Cardiac fibroblast (primary cell): ENCODE measurements at places on chromosomes 5 and 9.

DNA sequence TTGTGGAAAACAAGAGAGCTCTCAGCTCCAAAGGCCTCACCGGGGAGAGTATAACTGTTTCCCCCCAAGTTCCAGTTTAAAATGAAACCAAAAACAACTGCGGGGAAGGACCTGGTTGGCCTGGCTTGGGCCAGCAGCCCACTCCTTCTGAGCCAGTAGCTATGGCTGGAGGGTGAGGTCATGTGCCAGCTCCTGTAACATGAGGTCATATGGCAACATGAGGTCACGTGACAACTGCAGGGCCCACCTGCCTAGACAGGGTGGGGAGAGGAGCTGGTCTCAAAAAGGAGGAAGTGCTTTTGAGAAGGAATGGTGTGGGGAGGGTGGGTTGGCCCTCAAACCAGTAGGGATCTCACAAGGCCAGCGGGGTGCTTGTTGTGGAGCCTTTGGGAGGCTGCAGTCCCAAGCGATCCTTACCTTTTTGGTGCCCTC lies 29.3 kb upstream of the CRB2 start:
- no peak for DNase-seq

- peak; percentile 44 for DNase-seq
These were observed 233.1 kb downstream of the ADAMTSL1 start for GRCh38 chr9:18707061-18707461.

DNA sequence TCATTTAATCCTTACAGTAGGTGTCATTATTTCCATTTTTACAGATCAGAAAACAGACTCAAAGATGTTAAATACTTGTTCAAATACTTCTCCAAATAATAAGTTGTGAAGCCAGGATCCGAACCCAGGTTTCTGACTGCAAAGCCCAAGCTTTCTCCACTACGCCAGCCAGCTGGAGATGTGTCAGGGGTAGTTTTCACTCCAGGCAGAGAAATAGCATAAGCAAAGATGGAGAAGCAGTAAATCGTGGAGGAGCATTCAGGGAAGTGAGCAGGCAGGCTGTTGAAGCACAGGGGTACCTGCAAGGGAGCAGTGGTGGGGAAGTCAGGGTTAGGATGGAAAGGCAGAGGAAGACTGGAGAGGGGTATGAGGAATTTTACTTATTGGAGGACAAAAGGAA lies 2.9 kb downstream of the TLN1 start:
- no peak for DNase-seq

GRCh38 chr9:37902796-37903646 lies 906 bp downstream of the SLC25A51 start:
- DNase-seq = peak; percentile 71

- peak; percentile 25 for DNase-seq
These were observed 45.3 kb downstream of the FBXW11 start for GRCh38 chr5:171961117-171961516.

GRCh38 chr9:89837934-89838310 lies 233.1 kb downstream of the GADD45G start:
- no peak for DNase-seq

DNA sequence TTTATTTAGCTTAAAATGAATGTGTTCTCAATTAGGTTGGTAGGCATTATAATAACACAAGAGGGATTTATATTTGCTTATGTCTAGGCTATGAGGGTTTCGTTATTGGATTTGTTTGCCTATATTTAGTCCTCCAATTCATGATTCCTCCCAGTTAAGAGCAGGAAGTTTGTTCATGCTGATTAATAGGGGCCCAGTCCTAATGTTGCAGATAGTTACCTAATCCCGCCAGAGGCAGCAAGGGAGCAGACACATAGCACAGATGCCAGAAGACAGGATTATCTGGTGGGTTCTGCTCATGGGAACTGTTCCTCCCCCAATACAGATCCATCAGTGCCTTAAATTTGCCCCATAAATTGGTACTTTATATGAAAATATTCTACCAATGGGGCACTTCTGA lies 100.8 kb upstream of the TLE4 start:
- DNase-seq = no peak

- DNase-seq = no peak
These were observed 7.4 kb downstream of the GALNT10 start for GRCh38 chr5:154197801-154198491.
